Activated CD8-positive, alpha-beta memory T cell treated with anti-CD3 and anti-CD28 coated beads, Interleukin-2, amount 10 ng/mL, durations not matched to agents 7 days and 5 days (primary cell): ENCODE measurements at places on chromosomes 3 and 15.
A peak's percentile ranks its signal among the peaks of the same experiment; 100 is the strongest.

GRCh38 chr3:48129921-48130320 lies 58.3 kb downstream of the CDC25A start:
- no peak for DNase-seq

GRCh38 chr3:13708301-13708700 lies 159.4 kb downstream of the FBLN2 start:
- peak; percentile 37 for DNase-seq

- no peak for DNase-seq
These were observed 247.9 kb downstream of the SATB1 start for GRCh38 chr3:18177271-18177670.

- DNase-seq, result no peak
These were observed 11.1 kb upstream of the TBC1D21 start for GRCh38 chr15:73862276-73862675.

DNA sequence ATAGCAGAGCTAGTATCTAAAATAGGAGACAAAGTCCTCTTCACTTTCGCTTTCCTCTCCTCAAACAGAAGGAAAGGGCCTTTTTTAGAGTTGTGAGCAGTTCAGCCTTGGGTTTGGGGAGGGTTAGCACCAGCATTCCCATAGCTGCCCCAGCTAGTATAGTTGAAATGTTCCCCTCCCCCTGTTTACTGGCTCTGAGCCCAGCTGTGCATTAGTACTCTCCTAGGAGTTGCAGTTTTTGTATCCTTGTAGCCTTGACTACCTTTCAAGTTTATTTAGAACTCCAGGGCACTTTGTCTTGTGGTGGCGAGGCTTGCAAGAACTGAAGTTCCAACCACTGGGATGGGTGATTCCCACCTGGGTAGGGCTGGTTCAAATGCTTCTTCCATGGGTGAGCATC lies 245.1 kb upstream of the NAALADL2 start:
- no peak for DNase-seq

DNA sequence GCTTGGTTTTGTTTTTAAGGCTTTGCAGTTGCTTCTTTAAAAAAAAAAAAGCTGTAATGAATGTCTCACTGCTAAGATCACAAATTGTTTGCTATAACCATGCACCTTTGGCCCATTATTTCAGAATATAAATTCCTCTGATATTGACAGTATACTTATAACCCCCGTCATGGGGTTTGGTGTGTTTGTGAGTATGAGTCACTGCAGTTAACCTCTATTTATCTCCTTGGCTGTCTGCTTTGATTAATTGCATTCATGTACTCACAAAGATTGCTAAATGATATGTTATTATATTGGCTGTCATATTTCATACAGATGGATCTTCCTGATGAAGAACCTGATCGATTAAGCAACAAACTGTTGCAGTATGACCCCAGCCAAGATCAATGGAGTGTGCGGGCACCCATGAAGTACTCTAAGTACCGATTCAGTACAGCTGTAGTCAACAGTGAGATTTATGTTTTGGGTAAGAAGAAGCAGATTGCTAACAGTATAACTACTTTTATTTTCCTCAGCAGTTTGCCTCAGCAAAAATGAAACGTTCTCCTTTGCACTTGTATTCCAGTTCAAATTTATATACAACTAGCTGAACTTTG lies 14.9 kb downstream of the KBTBD12 start:
- no peak for DNase-seq
